ENCODE measurements at places on chromosomes 1 and 21. TPM values are rescaled to one million over a fixed set of nuclear protein-coding genes. Genes with fewer than 3 reads are reported as not detected.

Gene ERVH48-1
- not detected for total RNA-seq

DNA sequence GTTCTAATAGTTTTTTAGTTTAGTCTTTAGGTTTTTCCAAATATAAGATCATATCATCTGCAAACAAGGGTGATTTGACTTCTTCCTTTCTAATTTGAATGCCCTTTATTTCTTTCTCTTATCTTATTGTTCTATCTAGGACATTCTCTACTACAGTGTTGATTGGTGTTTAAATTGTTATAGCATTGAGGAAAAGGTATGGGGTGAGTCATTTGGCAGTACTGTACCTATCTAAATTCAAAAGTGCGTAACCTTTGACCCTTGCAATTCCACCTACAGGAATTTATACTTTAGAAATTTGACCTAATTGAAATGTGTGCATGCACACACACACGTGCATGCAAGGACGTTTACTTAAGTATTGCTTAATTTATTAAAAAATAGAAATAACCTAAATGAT lies 78.3 kb downstream of the MAB21L3 start:
- no peak for DNase-seq
- no peaks in the 10 kb centered on the region for H3K27me3 ChIP-seq
- H3K4me3 ChIP-seq = no peak overlapping the region
- no peak overlapping the region for H3K27ac ChIP-seq

GRCh38 chr1:221874285-221875003 lies 132.6 kb upstream of the DUSP10 start:
- no peaks in the 10 kb centered on the region for H3K4me1 ChIP-seq
- no peaks in the 10 kb centered on the region for H3K36me3 ChIP-seq
- no peak overlapping the region for H3K27ac ChIP-seq
- no peak for DNase-seq
- no peaks in the 10 kb centered on the region for H3K27me3 ChIP-seq

Gene ALG14
- total RNA-seq = 2.2 TPM

Data from heart right ventricle (tissue), 16 donors.